ENCODE measurements at places on chromosomes 1 and 21.

DNA sequence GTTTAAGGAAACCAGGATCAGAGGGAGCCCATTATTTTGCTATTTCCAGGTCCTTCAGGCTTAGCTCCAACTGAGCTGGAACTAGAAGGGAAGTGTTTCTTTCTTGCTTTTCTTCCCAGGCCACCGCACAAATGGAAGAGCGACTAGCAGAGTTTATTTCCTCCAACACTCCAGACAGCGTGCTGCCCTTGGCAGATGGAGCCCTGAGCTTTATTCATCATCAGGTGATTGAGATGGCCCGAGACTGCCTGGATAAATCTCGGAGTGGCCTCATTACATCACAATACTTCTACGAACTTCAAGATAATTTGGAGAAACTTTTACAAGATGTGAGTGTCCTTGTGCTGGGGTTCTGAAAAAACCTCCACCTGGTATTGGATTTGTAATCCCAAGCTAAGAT, 121.8 kb downstream of the PIK3R3 start:
- no peak for DNase-seq

DNA sequence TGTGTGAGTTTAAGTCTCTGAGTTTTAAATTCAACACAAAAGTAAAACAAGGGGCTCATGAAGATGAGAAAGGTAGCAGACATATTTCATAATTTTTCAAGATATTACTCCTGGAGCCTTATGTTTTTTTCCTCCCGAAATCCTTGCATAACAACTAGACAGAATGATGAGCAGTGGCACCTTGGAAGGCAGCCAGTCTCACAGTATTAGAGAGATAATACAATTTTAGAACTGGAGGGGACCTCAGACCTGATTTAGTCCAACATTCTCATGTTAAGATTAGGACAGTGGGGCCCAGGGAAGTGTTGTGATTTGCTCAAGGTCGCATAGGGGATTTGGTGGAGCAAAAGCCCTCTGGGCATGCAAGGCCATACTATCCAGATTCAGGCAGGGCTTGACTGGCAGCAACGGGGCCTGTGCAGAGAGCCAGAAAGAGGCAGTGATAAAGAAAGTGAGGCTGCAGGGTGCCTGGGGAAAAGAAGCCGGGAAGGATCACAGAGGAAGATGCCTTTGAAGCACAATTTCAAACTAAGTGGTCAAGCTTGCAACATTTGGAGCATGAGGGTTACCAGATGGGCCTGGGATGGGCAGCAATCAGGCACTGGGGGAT, 31.4 kb upstream of the BCL9 start:
- no peak for DNase-seq

DNA sequence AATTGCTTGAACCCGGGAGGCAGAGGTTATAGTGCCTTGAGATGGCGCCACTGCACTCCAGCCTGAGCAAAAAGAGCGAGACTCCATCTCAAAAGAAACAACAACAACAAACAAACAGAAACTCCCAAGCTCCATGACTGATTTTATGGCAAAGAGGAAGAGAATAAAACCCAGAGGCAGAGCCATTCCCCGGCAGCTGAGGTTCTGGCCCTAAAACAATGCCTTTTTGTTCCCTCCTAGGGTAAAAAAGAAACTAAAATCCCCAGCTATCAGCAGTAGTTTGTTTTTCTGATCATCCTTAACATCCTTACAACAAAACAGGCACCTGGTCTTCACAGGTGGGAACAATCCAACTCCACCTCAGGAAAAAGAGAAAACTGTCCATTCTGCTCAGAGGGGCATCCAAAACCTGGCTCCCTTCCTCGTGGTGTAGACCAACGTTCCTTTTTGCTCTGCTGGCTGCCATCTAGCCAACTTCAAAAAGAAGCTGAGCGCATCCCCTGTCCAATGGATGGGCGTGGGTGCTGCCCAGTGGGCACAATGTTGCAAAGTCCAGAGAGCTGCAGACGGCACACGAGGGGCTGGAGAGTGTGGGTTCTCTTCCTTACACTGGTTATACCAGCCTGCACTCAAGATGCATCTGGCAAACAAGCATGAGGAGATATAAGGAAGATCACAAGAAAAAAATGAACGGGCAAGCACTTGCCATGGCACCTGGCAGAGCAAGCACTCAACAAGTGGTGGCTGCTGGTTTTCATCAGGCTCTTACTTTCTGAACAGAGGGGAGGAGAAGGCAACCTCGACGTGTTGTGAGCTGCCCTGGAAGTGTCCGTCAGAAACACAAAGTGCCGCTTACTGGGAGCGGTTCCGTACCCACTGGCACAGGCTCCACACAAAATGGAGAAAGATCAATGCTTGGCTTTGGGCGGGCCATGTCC, 54.7 kb downstream of the SLC66A1 start:
- no peak for DNase-seq

- DNase-seq: no peak
These were observed 1232.1 kb downstream of the MRPL39 start for GRCh38 chr21:24375201-24375600.

GRCh38 chr1:29033829-29034466, 89.8 kb downstream of the TMEM200B start:
- DNase-seq: no peak

DNA sequence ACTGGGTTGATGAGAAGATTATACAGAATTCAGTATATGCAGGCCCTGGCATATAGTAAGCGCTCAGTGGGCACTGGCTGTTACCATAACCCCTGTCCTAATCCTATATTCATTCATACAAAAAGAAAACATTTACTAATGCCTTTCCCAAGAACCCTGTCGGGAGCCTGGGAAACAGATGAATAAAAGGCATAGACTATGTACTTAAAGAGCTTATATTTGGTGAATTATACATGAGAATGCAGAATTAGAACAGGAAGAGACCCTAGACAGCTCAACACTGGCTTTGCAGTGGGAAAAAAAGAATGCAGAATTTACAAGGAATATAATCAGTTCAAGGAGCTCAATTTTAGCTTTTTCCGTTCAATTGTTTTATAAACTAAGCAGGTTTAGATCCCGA, 10.9 kb downstream of the AK2 start:
- no peak for DNase-seq

DNA sequence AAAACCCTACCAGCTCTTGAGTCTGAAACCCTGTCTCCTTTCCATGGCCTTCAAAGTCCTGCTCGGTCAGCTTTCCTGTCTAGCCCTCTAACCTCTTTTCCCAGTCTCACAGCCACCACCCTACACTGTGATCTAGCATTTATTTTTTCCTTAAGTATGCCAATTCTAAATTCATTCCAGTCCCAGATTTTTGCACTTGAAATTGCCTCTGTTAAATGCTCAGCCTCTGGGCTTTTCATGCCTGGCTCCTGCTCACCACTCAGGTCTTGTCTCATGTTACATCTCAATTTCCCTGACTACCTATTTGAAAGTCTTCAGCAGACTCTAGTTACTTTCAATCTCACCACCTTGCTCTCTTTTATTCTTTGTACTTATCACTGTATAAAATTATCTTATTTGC, 176.2 kb downstream of the ADGRL4 start:
- DNase-seq: no peak

DNA sequence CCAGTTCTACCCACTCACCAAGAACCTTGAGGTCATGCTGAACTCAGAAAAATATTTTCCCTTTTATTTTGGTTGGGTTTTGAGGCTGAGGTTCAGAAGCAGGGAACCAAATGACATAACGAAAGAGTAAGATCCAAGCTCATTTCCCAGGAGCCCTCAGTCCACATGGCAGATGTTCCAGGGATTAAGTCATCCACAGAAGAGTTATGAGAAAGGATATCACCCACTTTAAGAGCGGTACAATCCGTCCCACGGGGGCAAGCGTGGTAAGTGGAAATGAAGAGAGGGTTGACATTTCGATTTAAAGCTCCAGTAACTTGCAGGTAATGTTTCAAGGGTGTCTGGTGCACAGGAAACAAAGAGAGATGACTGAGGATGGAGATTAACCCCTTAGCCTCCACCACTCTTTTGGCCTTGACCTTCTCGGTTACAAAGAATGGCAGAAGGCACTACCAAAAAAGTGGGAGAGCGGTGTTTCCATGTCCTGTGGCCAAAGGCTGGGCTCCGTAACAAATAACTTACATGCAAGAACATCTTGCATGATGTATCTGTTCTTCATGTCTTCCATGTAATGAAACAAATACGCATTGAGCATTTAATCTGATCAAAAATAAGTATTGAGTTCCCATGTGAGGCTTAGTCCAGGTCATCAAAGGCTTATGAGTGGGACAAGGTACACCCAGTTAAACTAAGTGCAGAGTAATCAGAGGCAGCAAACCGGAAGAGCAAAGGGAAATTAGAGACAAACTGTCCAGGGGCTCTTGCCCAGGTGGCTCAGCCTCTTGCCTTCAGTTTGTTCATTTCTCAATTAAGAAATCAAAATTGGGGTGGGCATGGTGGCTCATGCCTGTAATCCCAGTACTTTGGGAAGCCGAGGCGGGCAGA, 241.4 kb downstream of the TOMM20 start:
- DNase-seq: no peak

DNA sequence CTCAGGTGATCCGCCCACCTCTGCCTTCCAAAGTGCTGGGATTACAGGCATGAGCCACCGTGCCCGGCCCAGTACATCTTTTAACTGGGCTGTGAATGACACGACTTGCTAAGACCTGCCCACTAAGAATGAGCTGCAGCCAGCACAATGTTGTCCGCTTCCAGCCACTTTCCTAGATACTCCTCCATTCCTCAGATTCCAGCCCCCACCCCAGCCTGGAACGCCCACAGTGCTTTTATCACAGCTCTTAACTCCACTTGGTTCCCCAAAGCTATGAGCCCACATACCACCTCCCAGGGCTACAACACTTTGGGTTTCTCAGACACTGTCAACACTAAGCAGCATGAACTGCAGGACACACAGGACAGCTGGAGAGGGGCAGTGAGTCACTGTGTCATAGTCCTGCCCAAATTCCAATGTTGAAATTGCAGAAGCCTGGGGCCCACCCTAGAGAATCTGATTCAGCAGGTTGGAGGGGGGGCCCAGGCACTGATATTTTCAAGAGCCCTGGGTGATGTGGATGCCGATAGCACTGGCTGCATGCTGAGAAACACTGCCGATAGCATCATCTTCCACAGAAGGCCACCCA, 58.0 kb downstream of the ACBD3 start:
- DNase-seq: no peak
